Motor neuron (in vitro differentiated cells): ENCODE measurements at places on chromosomes 13 and 19.

DNA sequence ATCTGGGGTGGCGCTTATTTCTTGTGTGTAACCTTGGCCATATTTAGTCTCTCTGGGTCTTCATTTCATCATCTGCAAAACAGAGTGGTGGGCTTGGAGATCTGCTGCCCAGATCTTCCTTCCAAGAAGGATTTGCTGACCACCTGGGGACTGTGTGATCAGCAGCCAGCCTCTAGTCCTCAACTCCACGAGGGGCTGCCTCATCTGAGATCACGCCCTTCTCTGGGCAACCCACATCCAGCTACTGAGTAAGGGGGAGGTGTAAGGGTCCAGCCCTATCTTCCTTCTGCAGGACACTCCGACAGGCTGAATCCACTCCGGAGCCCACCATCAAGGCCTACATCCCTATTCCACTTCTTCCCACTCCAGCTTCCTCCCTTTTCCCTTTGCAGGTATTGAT, 57.9 kb downstream of the CHST8 start:
- no peak for ATAC-seq

DNA sequence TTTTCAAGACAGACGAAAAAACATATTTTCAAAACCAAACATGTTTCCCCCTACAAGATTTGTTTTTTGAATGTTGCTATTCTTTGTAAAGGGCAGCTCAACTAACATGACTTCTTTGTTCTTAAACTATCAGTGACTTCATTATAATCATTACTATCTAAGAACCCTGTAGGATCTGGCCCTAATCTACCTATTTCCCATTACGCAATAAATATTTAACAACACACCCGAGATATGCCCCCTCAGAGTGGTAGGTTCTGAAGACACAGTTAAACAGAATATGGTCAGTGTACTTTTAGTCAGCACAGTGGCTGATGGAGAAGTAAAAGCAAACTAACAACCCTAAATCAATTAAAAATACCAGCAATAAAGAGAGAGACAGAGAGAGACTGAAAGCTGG, 186.9 kb downstream of the DIAPH3 start:
- no peak for ATAC-seq

DNA sequence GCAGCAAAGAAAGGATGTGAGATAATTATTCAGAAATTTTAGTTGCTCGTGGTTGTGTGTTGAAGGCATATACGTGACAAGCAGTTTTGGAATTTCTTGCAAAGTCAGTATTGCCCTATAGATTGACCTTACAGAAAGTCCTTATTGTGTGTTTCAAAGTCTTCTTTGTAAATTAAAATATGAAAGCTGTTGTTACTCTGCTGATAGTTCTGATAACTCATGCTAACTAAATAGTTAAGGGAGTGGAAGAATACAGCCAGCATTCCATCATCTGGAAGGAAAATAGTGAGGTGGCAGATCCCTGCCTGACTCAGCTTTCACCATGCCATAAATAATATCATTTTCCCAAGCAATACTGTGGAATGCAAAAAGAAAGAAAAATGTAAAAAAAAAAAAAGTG, 27.2 kb downstream of the WASF3 start:
- ATAC-seq: no peak

GRCh38 chr19:41431426-41432386, 4.5 kb upstream of the B3GNT8 start:
- no peak for ATAC-seq

DNA sequence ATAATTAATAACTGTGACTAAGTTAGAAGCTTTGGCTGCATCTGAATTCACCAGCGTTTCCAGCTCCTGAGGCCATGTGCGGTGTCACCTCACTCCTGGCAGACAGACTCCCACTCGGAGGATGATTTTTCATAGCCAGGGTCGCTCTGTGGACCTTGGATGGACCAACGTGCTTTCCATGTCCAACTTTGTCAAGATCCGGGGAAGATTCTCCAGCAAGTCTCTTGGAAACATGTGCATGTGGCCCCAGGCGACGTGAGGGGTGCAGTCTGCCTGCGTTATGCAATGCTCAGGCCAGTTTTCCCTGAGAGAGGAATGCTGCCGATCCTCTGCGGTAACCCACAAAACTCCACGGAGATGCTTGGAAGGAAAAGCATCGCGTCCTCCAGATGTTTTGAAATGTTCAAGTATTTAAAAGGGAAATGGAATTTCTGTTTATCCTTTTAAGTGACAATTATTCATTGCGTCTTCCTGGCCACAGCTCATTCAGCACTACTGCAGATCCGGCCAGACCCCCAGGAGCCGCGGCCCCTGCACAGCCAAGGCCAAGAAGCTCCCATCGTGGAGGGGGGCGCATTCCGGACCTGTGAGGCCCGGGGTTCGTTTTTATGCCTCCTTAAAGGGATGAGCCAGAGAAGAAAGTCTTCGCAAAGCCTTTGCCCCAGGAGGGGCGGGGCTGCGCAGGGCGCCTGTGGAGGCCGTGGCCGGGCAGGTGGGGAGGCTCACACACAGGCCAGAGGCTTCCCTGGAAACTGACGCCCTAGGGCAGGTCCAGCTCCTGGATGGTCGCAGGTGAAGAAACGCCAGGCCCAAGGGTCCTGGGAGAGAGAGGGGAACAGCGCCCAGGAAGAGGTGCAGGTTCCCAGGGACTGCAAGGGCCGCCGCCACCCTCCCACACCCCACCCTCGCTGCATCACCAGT, 46.0 kb downstream of the C13orf46 start:
- ATAC-seq: peak; percentile 84

DNA sequence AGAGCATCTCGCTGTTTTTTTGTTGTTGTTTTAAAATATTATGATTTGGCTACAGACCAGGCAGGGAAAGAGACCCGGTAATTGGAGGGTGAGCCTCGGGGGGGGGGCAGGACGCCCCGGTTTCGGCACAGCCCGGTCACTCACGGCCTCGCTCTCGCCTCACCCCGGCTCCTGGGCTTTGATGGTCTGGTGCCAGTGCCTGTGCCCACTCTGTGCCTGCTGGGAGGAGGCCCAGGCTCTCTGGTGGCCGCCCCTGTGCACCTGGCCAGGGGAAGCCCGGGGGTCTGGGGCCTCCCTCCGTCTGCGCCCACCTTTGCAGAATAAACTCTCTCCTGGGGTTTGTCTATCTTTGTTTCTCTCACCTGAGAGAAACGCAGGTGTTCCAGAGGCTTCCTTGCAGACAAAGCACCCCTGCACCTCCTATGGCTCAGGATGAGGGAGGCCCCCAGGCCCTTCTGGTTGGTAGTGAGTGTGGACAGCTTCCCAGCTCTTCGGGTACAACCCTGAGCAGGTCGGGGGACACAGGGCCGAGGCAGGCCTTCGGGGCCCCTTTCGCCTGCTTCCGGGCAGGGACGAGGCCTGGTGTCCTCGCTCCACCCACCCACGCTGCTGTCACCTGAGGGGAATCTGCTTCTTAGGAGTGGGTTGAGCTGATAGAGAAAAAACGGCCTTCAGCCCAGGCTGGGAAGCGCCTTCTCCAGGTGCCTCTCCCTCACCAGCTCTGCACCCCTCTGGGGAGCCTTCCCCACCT, 183.3 kb downstream of the KDM4B start:
- no peak for ATAC-seq

- no peak for ATAC-seq
These were observed 1.4 kb upstream of the DOCK6 start for GRCh38 chr19:11263726-11264125.

DNA sequence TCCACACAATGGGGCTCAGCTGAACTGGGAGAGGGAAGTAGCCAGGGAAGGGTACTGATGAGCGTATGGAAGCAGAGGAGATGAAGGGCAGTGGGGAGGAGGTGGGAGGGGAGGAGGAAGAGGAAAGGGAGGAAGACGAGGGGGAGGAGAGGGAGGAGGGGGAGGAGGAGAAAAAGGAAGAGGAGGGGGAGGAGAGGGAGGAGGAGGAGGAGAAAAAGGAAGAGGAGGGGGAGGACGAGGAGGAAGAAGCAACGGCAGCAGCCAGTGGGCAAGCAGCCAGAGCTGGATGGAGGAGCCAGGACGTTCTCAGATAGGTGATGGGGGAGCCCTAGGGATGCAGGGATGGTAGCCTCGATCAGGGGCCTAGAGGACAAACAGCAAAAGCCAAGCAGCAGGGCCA, 5.6 kb downstream of the CERS4 start:
- ATAC-seq: no peak

DNA sequence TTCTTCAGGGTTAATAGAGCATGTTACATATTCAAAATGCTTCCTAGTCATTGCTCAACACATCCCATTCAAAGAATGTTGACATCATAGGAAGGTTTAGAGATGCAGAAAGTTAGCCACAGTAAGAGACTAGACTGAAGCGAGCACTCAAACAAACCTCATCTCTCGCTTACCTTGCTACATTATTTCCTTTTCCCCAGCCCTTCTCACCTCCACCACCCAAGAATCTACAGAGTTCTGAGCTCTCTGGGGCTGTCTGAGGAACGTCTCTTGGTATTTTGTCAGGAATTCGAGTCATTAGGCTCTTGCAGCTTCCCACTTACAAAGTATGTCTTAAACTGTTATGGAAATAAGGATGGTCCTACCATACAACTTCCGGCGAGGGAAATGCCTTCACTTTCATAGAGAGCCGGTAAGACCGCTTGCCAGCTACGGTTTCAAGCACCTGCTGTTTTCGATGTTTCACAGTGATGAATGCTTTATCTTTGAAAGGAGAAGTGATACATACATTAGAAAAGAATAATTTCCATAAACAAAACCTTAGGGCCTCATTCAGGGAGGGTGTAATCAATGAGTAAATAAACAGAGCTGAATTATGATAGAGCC, 65.1 kb downstream of the FLT1 start:
- ATAC-seq: peak; percentile 80

GRCh38 chr13:81395368-81395767, 1054.4 kb upstream of the SPRY2 start:
- peak; percentile 23 for ATAC-seq

GRCh38 chr19:16381756-16382401, 57.3 kb downstream of the KLF2 start:
- ATAC-seq: no peak

DNA sequence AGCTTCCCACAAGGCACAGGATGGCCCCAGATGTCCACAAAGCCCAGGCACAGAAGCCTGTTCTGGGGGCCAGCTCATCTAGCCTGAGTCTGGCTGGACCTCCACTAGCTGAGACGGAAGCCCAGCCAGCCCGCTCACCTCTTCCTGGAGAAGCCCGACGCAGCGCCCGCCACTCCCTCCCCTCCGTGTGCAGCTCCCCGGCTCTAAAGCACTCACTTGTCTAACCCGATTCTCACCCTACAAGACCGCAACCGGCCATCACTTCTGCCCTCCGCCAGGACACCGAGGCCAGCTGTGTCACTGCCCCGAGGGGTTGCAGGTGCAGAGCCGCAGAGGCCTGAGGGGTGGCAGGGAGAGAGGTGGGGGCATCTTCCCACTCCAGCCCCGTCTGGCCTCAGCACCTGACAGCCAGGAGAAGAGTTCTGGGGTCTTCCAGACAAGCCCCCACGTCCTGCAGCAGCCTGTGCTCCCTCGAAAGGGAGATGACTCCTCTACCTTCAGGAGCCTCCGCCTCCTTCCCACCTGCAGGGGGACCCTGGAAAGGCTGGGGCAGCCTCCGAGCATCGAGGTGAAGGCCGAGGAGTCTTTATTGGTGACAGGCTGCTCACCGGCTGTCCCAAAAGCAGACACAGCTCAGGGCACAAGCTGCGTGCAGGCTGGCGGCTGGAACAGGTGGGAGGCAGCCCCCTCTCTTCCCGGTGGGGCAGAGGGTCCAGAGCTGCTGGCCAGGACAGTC, 5.9 kb upstream of the DIRAS1 start:
- no peak for ATAC-seq

- ATAC-seq: no peak
These were observed 183.5 kb upstream of the TSC22D1 start for GRCh38 chr13:44759384-44760360.

DNA sequence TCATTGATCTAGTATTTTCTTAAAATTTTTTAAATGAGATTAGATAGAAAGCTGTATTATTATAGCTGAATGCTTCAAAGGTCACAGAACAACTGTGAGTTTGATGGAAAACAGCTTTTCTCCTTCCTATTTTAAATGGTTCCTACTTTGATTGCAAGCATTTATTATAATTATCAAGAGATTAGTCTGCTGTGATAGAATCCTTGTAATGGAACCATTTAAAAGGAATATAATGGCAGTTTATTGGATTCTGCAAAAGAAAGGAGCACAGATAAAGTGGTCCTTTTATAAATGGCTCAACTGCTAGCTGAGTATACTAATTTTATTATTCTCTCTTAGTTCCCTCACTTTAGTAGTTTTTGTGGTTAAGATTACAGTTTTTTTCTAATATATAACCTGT, 87.0 kb downstream of the MAB21L1 start:
- no peak for ATAC-seq

DNA sequence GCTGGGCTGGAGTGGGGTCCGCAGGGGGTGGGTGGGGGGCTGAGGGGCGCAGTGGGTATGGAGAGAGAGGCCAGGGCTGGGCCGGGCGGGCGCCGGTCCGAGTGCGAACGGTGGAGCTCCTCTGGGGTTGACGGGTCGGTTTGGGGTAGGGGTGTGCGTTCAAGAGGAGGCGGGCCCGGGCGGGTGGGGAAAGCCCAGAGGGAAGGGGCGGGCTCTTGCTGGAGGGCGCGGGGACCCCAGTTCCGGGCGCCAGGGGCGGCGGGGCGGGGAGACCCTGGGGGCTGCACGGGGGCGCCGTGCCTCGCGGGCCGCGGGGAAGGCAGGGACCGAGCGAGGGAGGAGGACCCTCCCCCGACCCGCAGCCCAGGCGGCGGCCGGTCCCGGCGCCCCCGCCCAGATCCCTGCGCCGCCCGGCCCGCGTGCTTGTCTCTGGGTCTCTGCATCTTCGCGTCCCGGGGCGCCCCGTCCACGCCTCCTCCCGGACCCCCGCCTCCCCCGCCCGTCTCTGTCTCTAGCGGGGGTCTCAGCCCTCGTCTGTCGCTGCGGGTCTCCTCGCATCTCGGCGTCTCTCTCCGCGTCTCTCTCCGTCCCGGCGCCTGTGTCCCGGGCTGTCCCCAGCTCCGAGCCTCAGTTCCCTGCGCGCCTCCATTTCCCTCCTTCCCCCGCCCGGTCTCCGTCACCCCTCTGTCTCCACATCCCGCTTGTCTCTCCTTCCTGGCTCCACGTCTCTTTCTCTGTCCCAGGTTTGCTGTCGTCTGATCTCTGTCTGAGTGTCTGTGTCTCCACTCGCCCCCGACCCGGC, 8.3 kb upstream of the SHISA7 start:
- ATAC-seq: peak; percentile 8

- ATAC-seq: peak; percentile 76
These were observed 53.8 kb upstream of the LATS2 start for GRCh38 chr13:21115231-21115630.

DNA sequence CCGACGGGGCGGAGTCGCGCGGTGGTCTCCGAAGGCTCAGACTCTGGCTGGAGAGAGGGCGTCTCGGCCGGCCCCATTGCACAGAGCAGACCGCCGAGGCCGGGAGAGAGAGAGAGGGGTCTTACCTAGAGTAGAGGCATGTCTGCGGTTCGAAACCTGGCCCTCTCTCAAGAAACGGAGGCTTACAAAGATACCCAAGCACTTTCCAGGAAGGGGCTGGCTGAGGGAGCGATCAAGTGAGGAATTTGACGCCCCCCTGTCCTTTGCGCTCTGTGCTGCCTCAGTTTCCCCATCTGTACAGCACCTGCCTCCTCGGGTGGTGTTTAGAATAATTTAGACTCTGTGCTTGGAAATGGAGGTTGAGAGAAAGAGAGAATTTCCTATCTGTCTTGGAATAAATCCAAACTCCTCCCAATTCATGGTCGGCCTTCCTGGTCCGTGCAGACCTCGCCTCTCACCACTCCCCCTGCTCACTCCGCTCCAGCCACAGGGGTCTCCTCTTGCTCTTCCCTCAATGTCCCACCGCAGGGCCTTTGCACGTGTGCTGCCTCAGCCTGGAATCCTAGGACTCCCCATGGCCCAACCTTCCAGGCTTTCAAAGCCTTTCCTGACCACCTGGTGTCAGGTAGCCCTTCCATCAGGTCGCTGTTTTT, 658 bp upstream of the ISOC2 start:
- no peak for ATAC-seq

GRCh38 chr19:57829316-57829715, 783 bp upstream of the ZNF587B start:
- ATAC-seq: no peak
